Stimulated activated CD8-positive, alpha-beta memory T cell treated with anti-CD3 and anti-CD28 coated beads, Interleukin-15, amount 100 ng/mL, for 4 hours (primary cell): ENCODE measurements at places on chromosomes 3 and 15.

DNA sequence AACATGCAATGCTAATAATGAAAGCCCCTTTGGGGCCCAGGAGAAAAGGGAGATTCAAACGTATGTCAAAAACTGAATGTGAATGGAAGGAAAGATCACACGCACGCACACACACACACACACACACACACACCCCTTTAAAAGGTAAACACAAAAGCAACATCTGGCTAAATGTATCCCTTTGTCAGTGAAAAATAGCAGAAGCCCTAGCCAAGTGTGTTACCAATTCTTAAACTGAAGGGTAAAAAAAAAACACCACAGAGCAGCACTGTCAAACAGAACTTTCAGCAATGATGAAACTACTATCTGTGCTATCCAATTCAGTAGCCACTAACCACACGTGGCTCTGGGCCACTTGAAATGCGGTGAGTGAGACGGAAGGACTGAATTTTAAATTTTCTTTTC lies 4.9 kb downstream of the RFTN1 start:
- DNase-seq, result no peak

- DNase-seq, result no peak
Observed at GRCh38 chr3:53921296-53921695, 29.6 kb upstream of the SELENOK start.

GRCh38 chr3:161694682-161695564 lies 198.3 kb downstream of the OTOL1 start:
- DNase-seq, result no peak

- DNase-seq, result no peak
Observed at GRCh38 chr3:43863966-43864933, 173.5 kb downstream of the ABHD5 start.

GRCh38 chr15:73922186-73923151 lies 3.8 kb upstream of the LOXL1 start:
- no peak for DNase-seq

DNA sequence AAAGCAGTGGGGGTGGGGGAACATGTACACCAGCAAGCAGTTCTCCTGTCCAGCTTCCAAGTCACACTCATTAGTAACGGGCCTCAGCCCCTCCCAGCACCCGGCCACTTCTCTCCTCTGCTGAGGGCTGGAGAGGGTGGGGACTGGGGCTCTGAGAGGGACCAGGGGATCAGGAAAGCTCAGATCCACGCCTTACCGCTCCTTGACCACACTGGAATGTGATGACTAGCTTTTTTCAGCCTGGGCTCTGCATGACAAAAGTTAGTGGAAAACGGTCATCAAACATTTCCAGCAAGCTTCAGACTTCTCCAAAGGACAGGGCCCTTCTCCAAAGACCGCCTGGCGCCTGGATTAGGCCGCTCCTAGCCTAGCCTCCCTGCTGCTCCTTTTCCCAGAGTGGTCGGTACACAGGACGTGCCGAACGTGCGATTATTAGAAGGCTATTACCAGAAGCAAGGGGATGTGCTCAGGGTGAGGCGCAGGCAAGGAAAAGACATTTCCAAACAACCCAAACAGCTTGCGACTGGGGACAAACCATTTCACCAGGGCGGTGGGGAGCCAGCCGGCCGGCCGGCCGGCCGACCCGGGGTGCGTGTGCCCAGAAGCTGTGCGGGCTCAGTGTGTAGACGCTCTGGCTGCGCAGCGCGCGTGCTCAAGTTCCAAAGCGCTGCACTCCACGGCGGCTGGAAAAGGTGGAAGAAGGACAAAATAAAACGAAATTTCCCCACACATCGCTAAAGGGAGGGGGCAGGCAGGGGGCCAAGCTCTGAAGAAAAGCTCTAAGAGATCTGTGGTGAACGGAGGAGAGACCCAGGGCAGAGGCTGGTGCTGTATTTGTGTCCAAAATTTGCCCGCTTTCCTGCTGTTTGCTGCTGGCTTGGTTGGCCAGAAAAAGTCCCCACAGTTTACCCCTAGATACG lies 51.0 kb upstream of the SSR3 start:
- no peak for DNase-seq

DNA sequence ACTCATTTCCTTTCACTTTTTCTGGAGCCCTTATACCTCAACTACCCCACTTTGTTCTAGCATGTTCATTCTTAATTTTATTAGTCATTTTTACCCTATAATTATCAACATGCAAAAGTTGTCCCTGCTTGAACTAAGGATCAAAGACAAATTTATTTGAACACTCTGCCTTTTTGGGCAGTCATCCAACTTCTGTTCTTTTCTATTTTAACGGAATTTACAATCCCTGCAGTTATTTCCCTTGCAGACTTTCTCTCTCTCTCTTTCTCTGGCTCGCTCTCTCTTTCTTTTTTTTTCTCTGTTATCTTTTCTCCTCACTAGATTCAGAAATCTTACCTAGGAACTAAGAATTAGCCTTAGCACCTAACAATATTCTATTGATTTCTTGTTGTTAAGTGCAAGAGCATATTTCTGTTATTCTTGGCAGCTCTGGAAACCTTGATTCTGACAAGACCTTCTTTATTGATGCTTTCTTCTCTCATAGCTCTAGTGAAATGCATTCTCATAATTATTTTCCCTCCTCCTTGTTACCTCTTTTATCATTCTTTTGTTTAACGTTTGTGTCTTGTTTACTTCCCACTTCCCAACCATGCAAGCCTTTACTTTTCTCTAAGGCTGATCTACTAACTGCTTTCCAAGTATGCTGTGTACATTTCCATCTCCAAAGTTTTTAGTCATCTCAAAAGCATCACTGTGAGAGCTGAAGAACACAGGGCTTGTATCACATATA lies 951.6 kb downstream of the DIPK2A start:
- DNase-seq, result no peak

DNA sequence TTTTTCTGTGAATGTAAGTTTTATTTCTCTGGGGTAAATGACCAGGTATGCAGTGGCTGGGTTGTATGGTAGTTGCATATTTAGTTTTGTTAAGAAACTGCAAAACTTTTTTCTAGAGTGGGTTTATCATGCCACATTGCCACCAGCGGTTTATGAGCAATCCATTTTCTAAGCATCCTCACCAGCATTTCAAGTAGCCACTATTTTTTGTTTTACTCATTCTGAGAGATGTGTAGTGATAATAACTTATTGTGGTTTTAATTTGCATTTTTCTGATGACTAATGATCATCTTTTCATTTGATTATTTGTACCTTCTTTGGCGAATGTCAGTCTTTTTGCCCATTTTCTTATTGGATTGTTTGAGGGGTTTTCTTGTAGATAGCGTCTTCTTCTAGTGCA lies 56.2 kb downstream of the SPRED1 start:
- DNase-seq, result no peak

- no peak for DNase-seq
Observed at GRCh38 chr3:145882436-145882835, 278.5 kb downstream of the PLOD2 start.

- no peak for DNase-seq
Observed at GRCh38 chr3:4409971-4410573, 57.0 kb downstream of the SUMF1 start.

DNA sequence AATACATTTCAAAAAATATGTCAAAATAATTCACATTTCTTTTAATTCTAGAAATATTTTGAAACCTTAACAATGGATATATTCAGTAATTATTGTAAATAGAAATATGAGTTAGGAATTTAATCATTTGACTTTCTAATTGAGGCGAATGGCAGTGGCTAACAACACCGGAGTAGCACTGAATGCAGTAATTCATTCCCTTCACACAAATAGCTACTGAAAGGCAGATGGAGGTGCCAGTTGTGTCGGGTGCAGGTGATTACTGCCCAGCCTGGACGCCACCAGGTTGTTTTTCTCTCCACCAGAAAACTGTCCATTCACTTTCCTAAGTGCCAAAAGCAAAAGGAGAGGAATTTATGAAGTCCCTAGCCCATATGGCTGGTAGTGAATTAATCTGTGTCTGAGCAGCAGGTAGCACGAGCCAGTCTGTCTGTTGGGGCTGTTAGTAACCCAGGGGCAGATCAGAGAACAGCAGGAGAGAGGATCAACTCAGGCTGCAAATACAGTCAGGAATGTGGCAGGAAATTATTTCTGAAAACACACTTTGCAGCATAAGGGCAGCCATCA lies 79.3 kb upstream of the GMNC start:
- no peak for DNase-seq

DNA sequence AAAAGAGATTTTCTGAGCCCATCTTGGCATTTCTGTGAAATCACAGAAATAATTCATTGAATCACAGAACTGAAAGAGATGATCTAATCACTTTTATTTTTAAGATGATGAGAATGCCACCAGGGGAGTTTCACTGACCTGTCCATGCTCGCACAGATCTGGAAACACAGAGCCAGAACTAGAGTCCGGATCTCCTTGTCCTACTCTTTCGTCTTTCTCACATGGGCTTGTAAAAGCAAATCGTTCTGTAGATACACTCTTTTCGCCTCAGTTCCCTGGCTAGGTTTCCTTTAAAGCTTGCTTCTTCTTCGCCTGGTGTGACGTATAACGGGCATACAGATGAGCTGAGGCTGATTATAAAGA lies 122.5 kb upstream of the SPRED1 start:
- DNase-seq, result no peak

DNA sequence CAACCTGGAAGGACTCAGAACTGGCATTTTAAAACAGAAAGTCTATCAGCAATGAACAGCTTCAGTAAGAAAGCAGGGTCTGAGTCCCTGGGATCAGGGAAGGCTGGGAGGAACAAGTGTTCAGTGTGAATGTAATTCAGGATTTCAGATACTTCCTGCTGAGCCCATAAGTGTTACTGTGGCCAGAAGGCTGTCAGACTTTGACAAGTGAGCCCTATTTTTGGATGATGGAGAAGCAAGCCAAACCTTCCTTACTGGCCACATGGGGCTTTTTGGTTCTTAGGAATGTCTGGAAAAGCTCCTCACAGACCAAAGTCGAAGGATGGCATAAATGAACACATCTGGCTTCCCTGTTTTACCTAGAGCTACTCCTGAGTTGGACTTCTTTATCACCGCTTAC lies 157.2 kb downstream of the BBX start:
- no peak for DNase-seq
